ENCODE measurements at places on chromosomes 4 and X.
A peak's percentile ranks its signal among the peaks of the same experiment; 100 is the strongest.

- no peak for DNase-seq
These were observed 428.2 kb downstream of the TLL1 start for GRCh38 chr4:166301266-166301665.

DNA sequence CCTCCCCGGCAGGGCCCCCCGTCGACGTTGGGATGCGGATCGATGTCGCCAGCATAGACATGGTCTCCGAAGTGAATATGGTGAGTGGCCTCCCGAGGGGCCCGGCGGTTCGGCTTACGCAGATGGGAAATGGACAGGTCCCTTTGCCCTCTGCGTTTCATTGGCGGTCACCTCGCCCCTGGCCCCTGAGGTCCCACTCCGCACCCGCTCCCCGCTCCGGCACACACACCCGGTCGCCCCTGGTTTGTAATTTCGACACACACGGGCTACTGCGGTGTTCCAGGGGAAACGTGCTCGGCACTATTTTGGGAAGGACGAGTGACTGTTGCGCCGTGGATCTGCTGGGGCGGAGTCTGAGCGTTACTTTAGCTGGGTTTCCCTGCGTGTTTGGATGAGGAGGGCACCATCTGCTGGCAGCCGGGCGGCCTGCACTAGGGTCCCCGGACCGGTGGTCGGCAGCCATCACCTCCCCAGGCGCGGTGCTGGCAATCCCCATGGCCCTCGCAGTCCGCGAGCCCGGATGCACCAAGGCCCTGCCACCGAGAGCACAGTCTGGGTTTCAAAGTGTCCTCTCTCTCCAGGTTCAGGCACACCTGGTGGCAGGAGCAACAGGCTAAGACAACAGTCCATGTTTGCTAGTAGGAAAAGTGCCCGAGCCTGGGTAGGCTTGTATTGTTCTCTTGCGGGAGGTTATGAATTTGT is 1.2 kb downstream of the GABRB1 start:
- DNase-seq = peak; percentile 7

DNA sequence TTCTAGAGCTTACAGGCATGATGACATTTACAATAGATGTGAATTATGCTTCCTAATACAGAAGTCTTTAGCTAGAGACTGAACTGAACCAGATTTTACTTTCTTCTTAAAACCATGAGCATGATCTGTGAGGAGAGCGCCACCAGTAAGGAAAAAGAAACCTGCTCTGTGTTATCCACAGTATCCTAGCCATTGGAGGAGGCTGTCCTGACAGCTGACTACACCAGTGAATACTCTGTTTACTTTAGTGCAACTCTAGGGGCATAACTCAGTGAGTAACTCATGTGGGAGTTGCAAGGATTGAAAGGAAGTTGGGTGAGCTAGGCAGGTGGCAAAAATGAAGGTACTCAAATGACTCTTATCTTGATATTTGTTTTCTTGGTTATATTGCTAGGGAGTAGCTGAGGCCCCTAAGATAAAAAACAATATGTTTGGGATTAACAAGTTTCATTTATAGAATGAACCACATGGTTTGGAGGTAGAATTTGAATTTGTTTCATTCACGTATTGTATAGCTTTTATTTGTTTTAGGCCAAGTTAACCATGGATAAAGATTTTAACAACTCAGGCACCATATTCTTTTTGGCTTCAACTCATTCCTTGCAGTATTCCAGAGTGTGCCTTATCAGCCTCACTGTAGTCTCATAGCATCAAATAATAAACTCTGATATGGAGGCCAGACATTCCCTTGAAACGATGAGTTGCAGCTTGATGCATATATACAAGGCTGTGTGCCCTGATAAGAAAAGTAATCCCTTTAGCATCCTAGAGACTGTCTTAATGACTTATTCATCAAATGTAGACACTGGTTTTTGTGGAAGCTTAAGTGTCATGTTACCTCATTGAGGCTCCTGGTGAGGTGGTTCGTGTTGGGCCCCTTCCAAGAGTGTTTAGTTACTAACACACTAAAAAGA is 2.5 kb downstream of the BMP3 start:
- DNase-seq = no peak

GRCh38 chrX:123920105-123920785 is 41.3 kb upstream of the STAG2 start:
- no peak for DNase-seq

DNA sequence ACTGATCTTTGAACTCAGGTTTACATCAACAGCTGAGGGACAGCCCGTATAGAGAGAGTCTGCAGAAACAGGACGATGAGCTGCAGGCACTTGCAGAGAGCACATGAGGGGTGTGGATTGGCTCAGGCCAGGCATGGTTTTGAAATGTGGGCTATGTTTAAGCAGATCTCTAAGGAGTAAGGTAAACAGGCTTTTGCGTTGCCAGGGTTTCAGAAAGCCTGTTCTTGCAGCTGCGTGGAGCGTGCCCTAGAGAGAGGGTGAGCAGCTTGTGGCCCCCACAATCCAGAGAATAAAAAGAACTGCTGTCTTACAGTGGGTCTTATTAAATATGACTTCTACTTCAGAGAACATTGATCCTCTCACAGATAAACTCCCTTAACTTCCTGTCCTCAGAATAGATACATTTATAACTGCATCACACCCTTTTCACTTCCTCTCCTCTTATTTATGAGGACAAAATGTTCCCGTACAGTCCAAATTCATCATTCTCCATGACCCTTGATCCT is 64.1 kb downstream of the TMA16 start:
- no peak for DNase-seq

DNA sequence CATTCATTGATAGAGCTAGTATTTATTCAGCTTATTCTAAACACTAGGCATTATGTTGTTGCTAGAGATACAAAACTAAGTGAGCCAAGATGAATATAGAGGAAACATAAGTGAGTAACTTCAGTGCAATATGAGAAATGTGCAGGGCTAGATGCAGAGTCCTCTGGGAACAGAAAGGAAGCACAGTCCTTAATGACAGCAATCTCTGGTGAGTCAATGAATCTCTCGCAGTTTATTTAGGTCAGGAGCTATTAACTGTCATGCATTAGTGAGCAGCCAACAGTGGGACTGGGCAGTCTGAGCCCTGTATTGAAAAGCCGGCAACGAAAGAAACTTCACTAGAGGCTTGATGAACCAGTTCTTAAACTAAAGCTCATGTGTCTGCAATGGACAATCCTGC is 598.1 kb upstream of the MAGEB2 start:
- no peak for DNase-seq

GRCh38 chrX:18203631-18204030 is 17.1 kb downstream of the BEND2 start:
- no peak for DNase-seq

DNA sequence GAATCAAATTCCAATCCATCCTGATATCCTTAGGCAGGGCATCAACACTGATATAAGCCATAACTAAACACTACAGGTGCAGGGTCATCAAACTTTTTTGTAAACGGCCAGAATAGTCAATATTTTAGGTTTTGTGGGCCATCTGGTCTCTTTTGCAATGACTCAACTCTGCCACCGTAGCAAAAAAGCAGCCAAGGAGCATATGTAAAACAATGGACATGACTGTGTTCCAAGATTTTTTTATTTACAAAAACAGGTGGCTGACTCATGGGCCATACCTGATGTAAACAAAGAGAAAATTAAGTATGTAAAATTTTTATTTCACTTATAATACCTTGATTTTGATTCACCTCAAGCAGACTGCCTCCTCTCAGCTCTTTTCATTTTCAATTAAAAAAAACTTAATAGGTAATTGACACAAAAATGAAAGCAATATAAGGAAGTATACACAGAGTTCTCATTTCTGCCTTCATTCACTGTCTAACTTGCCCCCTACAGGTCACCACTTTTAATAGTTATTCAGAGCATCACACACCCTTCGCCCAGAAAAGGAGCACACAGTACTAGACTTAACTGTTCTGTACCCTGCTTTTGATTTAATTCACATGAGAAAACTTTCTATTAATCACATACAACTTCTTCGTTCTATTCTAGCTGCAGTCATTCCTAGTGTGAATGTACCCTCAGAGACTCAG is 35.3 kb upstream of the GPM6B start:
- DNase-seq = no peak

- DNase-seq = no peak
These were observed 278.4 kb downstream of the CAMK2D start for GRCh38 chr4:113483131-113483530.

DNA sequence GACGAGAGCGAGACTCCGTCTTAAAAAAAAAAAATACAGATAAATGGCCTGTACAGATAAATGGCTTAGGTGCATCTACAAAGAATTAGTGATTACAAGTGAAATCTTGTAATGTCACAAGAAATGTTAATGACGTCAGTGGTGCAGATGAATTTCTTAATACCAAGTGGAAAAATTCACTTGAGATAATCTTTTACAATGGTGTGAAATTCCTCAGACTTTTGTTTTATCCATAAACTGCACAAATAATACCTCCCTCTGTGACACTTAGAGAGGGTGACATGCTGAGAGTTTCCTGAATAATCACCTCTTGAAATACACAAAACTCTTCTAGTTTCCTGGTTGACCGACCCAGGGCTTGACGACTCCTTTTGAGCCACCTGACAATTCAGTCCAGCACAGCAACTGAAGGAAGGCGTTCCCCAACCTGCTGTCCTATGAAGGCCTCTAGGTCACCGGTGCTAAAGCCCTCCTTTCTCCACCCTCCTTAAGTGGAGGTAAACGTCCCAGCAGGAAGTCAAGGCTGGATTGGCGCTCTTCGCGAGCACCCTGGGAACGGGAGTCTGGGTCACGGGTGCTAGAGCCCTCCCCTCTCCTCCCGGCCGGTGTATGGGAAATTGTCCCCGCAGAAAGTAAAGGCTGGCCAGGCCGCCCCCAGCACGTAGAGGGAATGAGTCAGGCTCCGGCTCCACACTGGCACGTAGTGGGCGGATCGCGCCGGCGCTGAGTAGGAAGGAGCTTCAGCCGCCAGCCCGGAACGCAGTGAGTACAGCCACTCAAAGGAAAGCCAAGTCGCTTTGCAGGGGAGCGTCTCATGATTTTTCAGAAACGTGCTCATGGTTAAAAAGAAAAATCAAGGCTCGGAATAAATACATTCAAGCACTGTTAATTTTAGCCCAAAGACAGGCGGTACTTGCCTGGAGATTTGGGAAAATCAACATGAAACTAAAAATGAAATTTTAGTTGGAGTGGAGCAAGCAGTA is at the start of gene TMEM144:
Gene TMEM144, plus strand, starts transcription at position 662 of the 983 bp plus-strand sequence. CDS start 2,182 bp downstream, outside the sequence.
- DNase-seq = no peak

DNA sequence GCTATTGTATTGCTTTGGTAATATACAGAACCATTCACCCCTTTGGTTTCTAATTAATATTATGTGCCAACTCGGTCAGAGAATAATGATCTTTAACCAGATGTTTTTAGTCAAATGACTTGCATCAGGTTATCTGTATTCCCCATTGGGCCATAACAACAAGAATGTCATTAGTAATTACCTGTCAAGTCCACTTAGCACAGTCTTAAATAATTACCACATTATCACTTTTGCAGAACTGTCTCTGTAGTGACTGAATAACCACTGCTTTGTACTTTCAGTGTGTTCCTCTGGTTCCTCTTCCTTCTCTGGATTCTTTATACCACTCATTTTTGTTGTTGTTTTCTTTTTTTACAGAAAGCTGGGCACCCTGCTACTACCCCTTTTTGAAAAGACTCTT is 257.7 kb upstream of the SPOCK3 start:
- no peak for DNase-seq

GRCh38 chrX:134032441-134032840 is 47.0 kb upstream of the GPC3 start:
- no peak for DNase-seq

DNA sequence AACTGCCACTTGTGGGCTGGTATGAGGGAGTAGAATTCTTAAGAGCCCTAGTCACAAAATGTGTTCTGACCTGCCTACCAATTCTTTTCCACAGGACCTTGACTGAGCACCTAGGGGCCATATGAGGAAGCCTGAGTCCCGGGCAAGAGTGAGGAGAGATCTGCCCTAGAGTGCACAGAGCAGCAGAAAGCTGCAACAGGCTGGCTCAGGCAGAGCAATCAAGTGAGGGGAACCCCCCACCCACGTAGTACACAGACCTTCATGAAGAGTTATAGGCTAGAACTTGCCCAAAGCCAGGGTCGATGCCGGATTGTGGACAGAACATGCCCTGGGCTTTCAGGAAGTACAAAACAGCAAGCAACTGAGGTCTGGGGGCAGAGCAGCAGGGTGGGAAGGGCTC is 117.0 kb downstream of the SPOCK3 start:
- no peak for DNase-seq
